ENCODE measurements at places on chromosomes 1 and 21.

GRCh38 chr1:202164271-202165037 lies 4.1 kb upstream of the PTPN7 start:
- DNase-seq: no peak

GRCh38 chr1:112446411-112446810 lies 50.4 kb downstream of the CTTNBP2NL start:
- DNase-seq: no peak

DNA sequence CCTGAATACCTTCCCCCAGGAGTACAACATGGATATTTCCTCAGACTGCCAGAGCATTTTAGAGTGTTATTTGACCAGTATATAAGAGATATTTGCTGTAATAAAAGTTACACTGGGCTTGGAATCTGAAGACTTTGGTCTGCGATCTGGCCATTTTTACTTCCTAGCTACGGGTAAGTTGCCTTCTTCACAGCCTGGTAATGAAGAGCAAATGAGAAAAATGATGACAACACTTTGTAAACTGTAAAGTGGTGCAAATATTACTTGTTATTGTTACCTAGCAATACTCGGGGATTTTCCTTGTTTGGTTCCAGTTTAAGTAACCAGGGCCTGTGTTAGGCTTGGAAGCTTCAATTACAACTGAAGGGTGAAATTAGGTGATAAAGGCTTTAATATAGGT lies 180.8 kb upstream of the LMO4 start:
- no peak for DNase-seq

GRCh38 chr21:24045775-24046215 lies 1561.5 kb downstream of the MRPL39 start:
- peak; percentile 26 for DNase-seq

DNA sequence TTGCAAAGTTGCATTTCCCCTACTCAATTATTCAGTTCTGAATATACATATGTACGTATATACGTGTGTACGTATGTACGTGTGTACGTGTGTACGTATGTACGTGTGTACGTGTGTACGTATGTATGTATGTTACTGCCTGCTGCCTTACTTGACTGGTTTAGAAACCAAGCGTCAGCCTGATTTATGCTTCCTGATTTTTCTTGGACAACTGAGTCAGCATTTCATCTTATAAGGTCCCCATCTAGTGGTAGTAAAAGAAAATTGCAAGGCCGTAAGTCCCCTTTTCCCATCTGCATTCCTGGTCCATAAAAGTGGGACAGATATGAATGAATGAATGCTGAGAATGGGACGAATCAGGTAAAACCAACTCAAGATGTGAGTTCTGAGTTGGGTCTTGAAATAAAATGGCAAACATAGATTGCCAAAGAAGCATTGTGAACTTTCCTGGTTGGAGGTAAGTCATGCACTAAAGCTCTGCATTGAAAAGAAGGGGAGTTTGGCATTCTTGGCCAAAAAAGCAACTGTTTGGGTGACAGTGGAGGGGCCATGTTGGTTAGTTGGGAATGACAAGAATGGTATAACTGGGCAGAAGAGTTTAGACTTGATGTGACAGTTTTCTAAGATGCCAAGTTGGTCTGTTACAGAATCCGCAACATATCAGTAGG lies 76.4 kb upstream of the DNAH14 start:
- peak; percentile 61 for DNase-seq

- no peak for DNase-seq
Observed at GRCh38 chr1:66270119-66270812, 263.7 kb upstream of the SGIP1 start.

GRCh38 chr1:39158327-39159086 lies 46.0 kb upstream of the MACF1 start:
- peak; percentile 98 for DNase-seq

- no peak for DNase-seq
Observed at GRCh38 chr1:222243902-222244301, 304.0 kb downstream of the HHIPL2 start.

GRCh38 chr1:3692598-3692997 lies 40.3 kb downstream of the TP73 start:
- DNase-seq: no peak

DNA sequence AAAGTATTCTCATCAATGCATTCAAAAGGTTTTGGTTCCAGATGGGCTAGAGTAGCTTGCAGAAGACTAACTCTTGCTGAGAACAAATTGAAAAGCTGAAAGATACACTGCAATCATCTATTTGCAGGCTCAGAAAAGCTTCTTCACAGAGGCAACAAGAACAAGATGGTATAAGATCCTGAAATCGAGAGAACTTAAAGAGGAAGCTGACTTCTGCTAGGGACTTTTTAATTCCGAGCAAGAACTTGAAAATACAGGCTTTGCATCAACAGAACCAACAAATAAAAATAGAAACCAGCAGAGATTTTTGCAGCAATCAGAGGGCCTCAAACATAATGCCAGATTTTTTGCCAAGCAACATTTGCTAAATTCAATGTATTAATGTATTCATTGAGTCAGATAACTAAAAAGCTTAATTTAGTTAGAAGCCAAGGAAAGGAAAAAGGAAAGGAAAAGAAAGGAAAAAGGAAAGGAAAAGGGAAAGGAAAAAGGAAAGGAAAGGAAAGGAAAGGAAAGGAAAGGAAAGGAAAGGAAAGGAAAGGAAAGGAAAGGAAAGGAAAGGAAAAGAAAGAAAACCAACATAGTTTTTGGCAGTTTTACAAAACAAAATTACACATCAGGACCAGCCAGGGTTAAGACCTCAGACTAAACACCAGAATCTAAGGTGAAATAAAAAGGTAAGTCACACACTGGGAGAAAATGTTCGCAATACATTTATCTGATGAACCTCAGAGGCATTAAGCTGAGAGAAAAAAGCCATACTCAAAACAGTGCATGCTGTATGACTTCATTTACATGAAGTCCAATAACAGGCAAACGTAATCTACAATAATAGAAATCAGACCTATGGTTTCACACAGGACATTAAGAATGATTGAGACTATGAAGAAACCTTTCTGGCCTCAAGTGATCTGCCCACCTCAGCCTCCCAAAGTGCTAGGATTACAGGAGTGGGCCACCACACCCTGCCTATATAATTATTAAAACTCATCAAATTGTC lies 42.6 kb downstream of the FAF1 start:
- no peak for DNase-seq

GRCh38 chr1:20110679-20111078 lies 8.7 kb downstream of the PLA2G2D start:
- DNase-seq: no peak

GRCh38 chr1:53320646-53321045 lies 7.2 kb downstream of the LRP8 start:
- no peak for DNase-seq

DNA sequence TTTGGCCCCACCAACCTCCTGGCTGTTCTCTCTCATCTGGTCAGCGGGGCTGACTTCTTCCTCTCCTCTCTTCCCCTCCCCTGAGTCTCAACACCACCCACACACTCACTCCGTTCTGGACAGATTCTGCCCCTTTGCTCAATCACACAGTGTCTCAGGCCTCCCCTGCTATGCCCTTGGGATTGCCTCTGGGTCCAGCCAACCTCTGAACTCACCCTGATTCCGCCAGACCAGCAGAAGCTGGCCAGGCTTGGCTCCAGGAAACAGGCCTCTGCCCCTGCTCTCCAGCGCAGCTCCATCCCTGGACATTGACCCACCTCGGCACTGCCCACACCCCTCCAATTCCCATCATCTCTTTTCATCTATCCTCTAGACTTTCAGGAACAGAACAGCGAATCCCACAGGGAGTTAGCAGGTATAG lies 22.1 kb downstream of the AHDC1 start:
- DNase-seq: no peak

DNA sequence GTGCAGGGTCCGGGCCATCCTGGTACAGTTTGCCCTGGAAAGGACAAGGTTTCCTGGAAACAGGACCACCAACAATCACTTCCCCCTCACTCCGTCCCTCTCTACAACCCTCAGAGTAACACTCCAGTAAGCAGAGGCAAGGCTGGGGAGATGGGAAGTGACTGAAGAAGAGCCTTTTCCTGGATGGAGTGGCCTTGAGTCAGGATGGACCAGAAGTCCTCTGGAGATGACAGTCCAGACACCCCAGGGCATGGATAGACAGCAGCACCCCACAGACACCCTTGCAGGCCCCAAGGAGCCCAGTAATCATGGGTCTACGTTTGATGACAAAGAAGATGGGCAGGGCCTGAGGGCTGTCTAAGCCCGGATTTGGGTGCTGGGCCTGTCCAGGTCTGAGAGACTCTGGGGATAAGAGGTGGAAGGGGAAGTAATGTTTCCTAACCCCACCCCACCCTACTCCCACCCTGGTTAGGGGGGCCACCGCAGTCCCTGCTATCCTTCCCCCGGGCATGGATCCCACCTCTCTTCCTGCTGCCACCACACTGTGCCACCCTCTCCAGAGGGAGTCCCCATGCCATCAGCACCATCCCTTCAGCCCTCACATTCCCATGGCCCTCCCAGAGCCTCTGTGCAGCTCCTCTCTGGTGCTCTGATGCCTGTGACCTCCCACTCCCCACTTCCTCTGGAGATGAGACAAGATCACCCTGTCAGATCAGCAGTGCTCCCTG lies 7.2 kb upstream of the S100A8 start:
- DNase-seq: no peak

- DNase-seq: no peak
Observed at GRCh38 chr1:7015022-7015421, 229.8 kb downstream of the CAMTA1 start.

DNA sequence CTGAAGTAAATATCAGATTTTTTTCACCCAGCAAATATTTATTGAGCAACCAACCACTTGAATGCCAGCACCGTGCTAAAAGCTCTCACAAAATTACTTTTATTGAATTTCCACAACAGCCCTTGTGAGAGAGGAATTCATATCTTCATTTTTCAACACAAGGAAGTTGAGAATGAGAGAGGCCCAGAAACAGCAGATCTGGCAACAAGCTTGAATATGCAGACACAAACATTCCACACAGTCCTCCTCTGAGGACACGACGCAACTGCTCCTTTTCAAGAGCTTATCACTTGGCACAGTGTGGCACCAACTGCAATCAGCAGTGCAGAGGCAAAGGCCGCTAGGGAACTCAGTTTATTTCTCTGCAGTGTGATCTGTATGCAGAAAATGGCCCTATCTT lies 32.2 kb upstream of the IFNAR2 start:
- no peak for DNase-seq

Measured in NCI-H526 (cell line).